ENCODE measurements at places on chromosomes 6 and 20.

DNA sequence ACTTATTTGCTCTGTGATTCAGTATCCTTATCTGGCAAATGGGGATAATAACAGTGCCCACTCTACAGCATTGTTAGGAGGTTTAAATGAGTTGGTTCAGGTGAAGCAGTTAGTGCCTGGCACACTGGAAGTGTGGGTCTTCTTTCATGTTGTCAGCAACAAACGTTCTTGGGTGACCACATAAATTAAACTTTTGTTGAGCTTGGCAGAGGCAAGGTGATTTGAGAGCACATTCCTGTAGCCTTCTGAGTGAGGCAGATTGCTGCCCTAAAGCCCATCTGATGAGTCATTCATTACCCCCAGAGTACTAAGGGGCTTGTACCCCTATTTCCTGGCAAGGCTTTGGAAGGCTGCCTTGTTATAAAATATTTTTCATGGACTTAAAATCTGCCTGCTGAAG is 25.8 kb downstream of the SEC23B start:
- DNase-seq = no peak

- no peak for DNase-seq
These were observed 356.9 kb upstream of the MARCKS start for GRCh38 chr6:113500221-113500620.

DNA sequence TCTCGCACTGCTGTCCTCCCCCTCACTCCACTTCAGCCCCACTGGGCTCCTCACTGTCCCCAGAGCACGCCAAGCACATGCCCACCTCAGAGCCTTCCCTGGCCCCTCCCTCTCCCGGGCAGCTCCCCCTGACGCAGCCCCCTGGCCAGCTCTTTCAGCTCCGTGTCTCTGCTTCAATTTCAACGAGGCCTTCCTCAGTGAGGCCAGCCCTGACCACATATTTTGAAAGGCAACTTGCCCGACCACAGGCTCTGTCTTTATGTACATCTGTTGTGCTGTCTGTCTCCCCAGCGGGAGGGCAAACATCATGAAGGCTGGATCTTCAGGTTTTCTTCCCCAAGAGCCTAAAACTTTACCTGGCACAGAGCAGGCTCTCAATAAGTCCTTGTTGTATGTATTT is 44.6 kb downstream of the JPH2 start:
- no peak for DNase-seq

- peak; percentile 32 for DNase-seq
These were observed 5.2 kb downstream of the OCSTAMP start for GRCh38 chr20:46545077-46545826.

DNA sequence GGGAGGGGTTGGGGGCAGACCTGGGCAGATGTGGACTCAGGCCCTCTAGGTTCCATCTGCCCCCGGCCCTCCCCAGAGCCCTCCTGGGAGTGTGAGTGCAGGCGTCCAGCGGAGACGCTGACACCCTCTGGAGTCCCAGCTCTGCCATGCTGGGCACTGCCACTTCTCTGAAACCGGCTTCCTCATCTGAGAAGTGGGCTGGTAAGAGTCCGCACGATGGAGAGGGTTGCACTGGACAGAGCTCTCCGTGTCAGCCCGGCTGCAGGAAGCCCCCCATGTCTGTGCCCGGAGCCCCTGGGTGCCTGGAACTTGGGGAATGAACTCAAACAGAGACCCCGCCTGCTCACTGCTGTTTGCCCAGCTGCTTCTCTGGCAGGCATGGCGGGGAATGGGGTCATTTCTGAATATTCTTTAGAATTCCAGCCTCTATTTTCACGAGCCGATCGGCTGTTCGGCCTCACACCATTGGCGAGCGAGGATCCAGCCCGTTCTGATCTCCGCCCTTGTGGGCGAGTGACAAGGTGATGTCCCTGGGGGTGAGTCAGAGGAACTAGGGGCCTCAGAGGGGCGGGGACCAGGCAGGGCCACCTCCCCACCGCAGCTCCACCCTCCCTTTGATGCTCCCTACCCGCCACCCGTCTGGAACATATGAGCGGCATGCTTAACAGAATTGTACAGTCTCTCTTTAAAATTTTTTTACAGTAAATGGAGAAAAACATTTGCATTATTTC is 47.8 kb upstream of the GATA5 start:
- DNase-seq = peak; percentile 35

DNA sequence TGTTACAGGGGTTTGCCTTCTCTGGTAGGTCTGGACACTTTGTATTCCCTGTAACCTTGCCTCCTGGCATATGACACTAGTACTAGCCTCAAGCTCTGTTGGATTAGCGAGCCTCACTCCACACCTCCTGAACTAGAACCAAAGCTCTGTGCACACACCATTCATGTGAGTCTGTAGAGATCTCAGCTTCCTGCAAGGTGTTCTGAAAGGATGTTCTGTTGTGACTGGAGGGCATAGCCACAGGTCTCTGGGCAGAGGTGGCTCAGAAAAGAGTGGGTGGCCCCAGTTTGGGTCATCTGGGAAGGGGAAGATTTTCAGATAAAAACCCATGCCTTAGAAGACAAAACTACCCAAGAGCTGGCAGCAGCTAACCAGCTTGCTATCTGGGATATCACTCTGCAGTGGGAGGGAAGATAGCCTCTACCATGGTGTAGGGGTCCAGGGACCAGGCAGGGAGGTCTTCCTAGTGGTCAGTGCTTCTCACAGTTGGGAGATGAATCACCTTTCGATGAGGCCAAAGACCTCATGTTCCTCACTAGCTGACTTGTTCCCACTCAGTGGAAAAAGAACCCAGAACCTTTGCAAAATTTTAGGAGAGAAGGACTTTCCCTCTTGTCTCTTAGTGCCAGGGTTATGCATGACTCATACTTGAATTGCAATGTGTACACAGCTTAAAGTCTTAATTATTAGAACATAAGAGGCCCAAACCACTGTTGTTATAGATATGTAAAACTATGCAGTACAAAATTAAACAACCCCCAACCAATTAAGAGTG is 41.4 kb downstream of the HLA-F start:
- no peak for DNase-seq

- DNase-seq = no peak
These were observed 228.5 kb downstream of the ERMARD start for GRCh38 chr6:169979873-169980432.

GRCh38 chr6:135126034-135126433 is 55.1 kb upstream of the MYB start:
- no peak for DNase-seq

GRCh38 chr6:34000281-34000680 is 145.6 kb downstream of the GRM4 start:
- no peak for DNase-seq

- no peak for DNase-seq
These were observed 32.7 kb downstream of the LYRM2 start for GRCh38 chr6:89605861-89606260.

GRCh38 chr6:48777411-48777810 is 666.4 kb upstream of the PTCHD4 start:
- DNase-seq = no peak

- no peak for DNase-seq
These were observed 98.9 kb downstream of the EYA2 start for GRCh38 chr20:46993465-46994095.

DNA sequence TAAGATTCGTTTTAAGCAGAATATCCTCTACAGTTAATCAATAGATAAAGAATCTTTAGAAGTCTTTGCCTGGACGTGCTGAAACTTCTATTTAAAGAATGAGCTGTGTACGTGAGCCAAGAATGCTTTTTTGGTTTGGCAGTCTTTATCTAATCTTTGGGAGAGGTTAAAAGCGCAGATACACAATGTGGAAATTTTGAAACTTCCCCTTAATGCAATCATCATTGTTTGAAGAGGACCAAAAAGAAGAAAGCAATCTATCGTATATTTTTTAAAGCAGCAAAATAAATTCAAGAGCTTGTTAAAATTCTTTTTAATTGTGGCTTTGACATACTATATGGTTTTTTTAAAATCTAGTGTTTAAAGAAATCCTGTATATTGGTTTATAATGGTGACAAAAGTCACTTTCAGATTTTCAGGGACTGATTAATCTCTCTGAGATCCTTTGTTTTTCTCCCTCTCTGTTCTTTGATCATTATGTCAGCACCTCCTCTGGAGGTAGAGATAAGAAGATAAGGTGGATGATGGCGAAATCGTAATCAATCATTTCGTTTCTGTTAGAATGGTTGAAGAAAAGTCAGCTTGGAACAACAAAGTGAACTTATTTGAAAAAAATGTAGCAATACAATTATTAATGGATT is 92.1 kb upstream of the FAM184A start:
- no peak for DNase-seq

DNA sequence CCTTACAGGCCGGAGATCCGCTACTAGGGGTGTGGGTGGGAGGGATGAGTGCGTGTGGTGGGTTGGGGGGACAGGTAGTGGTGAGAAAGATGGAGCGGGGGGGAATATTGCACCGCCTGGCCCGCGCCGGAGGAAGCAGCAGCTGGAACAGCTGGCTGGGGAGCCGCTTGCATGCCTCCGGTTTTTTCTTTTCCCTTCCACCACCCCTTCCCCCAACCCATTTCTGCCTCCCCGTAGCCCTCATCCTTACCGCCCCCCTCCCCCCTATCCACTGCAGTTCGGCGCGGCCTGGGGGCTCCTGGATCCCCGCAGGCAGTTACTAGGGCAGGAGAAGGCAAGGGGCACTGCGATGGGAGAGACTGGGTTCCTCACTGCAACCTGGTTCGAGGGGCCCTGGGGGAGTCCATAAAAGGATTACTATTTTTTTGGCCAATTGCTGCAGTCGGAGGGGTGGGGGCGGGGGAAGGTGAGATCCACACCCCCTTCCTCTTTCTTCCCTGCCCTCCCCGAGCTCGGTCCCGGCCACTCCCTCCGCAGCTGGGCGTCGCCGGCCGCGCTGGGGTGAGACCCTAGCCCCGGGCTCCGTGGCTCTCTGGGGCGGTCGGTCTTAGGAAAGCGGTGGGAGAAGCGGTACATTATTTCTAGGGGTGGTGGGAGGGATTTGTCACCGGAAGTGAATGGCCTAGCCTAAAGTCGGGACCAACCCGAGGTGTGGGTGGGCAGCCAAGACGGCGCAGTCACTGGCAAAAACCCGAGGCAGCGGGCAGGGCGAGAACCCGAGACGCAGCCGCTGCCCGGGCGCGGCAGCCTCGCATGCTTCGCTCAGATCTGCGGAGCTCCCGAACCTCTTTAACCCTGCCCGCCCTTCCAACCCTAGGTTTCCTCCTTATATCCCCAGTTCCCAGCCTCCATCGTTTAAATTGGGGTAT is 824 bp upstream of the TBCC start:
- peak; percentile 88 for DNase-seq

Measured in CD4-positive, alpha-beta T cell treated with Interleukin-10 for 1 hour (primary cell).